ENCODE measurements at places on chromosomes 1 and 21.

DNA sequence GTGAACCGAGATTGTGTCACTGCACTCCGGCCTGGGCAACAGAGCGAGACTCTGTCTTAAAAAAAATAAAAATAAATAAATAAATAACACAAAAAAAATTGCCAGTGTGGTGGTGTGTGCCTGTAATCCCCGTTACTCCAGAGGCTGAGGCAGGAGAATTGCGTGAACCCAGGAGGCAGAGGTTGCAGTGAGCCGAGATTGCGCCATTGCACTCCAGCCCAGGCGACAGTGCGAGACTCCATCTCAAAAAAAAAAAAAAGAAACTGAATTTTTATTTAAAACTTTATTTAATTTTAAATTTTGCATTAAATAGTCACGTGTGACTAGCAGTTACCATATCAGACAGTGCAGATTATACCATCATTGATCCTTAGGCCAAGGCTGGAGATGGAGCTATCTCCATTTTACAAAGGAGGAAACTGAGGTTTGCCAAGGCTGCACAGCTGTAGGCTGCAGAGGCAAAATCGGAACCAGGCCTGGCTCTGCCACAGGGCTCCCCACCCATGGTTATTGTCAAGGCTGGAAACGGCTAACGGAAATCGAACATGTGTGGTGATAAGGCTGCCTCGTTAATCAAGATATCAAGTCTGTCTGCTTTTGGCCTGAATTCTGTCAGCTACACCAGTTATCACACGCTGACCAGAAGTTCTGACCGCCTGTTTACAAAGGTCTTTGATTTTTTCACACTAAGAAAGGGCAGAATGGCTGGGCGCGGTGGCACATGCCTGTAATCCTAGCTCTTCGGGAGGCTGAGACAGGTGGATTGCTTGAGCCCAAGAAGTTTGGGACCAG, 20.5 kb downstream of the HSPG2 start:
- DNase-seq: no peak

GRCh38 chr1:25477448-25478034, 46.8 kb downstream of the MACO1 start:
- no peak for DNase-seq

DNA sequence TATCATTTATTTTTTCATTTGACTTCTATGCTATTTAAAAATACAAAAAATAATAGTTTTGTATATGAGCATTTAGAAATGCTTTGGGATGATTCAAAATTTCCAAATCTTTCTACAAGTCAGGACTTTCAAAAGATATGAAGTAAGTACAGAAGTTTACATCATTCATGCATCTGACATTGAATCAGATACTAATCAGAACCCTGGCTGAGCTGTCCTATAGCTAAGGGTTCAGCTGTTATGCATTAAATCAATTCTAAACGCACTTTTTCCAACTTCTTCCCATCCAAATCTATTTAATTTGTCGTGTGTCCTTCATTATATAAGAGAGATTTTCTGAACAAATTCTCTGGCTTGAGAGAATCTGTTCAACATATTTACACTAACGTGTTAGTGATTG, 779.4 kb downstream of the LTN1 start:
- DNase-seq: no peak

- no peak for DNase-seq
These were observed 971 bp upstream of the RNF2 start for GRCh38 chr1:185044387-185044786.

GRCh38 chr1:82065916-82066315, 265.2 kb downstream of the ADGRL2 start:
- no peak for DNase-seq

- no peak for DNase-seq
These were observed 1.4 kb downstream of the ADORA1 start for GRCh38 chr1:203128716-203129500.

DNA sequence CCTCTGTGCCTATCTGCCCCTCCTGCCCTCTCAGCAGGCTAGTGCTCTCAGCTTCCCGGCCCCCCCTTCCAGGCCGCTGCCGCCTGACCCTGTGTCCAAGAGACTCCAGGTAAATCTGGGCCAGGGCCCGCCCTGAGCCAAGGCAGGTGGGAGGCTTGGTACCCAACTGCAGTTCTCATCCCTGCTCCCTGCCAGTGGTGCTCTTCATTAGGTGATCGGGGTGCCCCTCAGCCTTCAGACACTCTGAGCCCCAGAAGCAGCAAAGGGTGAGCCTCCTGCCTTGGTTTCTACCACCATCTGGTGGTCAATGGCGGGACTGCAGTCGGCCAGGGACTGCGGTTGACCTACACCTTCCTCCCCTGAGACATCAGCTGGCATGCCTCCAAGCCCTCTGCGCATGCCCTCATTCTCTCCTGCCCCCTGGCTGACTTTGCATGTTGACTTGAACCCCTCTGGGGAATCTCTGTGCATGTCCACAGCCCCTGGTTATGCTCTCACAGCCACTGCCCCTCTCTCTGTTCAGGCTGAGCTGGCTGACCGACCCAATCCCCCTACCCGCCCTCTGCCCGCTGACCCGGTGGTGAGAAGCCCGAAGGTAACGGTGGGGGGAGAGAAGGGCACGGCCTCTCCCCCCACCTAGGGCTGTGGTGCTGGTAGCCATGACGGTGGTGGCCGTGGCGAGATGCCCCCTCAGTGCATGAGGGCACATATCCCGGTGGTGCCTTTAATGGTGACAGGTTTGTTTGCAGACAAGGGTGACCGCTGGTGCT, 2.0 kb upstream of the EFNA4 start:
- DNase-seq: no peak

DNA sequence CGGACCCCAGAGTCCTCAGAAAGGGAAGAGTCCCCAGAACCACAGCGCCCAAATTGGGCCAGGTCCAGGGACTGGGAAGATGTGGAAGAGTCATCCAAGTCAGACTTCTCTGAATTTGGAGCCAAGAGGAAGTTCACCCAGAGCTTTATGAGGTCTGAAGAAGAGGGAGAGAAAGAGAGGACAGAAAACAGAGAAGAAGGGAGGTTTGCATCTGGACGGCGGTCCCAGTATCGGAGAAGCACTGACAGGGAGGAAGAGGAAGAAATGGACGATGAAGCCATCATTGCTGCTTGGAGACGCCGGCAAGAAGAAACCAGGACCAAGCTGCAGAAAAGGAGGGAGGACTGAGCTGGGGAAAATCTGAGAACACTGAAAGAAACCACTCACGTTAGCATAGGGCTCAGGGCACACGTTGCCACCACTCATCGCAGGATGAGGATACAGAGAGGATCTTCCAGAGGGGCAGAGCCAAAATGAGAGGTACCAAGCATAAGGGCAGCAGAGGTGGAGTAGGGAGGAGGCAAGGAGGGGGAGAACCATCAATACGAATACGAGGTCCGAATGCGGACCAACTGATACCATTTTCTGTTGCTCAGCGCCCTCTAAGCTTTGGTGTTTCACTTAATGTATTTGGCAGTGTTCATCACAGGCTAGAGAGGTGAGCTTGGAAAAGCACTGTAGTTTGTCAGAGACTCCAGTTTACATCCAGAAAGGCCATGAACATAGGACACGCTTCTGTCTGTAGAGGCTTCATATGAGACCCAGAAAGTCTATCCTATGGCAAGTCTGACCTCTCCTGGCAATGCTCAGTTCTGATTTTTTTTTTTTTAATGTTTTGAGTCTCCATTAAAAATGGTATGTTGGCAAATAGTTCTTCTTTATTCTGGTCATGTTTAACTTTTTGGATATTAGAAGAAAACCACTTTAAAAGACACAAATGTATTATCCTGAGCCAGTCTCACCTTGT, 34.7 kb downstream of the STYXL2 start:
- DNase-seq: no peak

DNA sequence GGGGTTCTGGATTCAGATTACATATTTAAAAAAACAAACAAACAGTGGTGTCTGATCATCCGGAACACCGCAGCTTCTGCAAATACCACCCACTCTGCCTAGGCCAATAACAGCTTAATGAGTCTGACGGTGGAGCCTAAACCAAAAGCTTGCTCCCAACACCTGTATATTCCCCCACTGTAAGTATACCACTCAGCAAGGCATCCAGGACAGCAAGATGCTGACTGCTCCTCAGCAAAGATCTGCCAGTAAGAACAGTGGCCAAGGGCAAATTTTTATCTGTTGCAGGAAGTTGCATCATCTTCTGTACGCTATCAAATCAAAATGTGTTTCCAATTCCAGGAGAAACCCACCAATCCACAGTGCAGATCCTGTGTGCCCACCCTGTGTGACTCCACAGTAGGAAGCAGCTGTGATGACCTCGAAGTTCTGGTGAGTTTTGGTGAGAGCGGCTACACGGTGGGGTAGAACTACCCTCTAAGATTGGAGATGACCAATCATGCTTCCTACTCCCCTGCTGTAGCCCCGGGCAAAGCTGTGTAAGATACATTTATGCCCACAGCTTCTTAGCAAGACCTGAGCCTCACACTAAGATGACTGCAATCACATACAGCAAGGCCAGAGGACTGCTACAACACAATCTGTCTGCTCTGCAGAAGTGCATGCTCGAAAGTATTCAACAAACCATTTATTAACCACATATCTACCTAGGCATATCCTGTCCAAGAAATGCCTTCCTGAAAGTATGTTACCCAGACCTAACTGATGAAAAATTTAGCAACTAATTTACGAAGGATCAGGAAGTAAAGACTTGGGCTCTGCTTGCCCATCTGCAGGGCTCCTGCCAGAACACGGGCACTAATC, 30.5 kb downstream of the SIPA1L2 start:
- DNase-seq: no peak

GRCh38 chr1:154911691-154912550, 24.6 kb downstream of the PMVK start:
- DNase-seq: no peak

DNA sequence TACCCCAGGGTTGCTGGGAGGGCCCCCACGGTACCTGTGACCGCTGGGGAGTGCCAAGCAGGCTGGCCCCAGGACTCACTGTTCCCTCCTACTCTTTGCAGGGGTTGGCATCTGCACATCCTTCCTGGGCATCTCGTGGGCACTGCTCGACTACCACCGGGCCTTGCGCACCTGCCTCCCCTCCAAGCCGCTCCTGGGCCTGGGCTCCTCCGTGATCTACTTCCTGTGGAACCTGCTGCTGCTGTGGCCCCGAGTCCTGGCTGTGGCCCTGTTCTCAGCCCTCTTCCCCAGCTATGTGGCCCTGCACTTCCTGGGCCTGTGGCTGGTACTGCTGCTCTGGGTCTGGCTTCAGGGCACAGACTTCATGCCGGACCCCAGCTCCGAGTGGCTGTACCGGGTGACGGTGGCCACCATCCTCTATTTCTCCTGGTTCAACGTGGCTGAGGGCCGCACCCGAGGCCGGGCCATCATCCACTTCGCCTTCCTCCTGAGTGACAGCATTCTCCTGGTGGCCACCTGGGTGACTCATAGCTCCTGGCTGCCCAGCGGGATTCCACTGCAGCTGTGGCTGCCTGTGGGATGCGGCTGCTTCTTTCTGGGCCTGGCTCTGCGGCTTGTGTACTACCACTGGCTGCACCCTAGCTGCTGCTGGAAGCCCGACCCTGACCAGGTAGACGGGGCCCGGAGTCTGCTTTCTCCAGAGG, 6.8 kb downstream of the XKR8 start:
- no peak for DNase-seq

DNA sequence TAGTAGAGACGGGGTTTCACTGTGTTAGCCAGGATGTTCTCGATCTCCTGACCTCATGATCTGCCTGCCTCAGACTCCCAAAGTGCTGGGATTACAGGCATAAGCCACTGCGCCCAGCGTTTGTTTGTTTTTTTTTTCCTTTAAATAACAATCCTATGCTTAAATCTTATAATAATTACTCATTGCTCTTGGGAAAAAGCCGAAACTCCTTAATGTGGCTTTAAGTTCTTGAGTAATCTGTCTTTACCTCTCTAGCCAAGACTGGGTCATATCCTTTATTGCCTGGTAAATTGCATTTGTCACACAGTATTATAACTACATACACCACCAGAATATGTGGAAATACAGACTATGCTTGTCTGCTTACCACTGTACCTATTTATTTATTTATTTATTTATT, 97.1 kb downstream of the MACF1 start:
- no peak for DNase-seq

DNA sequence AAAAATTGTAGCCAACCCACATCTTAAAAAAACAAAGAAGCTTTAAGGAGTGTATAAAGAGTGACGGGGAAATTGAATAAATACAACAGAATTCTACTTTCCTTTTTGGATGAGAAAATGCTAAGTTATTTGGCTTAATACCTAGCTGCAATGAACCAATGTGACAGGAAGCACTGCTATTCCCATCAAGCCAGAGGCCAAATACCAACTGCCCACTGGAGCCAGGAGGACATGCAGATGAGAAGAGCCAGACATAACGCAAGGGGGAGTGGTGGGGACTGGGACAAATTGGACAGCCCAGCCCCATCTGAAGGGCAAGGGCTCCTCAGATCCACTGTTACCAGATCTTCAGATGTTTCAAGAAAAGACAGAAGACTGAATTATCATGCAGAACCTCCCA, 25.7 kb downstream of the DNAJC11 start:
- DNase-seq: no peak

DNA sequence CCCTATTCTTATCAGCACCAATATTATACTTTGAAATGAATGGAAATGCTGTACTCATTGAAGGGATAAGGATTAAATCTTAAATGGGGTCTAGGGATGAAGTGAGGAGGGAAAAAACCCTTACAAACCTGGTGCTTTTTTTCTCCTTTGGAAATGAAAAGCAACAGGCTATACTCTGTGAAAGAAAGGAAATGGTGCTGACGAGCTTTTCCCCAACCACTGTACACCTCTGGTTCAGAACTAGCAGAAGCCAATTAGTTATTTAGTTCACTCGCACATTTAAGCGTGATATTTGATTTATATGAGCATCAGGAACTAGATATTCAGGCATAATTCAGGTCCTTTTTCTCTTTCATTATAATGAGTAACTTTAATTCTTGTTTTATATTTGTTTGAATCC, 74.5 kb upstream of the S1PR1 start:
- DNase-seq: no peak

DNA sequence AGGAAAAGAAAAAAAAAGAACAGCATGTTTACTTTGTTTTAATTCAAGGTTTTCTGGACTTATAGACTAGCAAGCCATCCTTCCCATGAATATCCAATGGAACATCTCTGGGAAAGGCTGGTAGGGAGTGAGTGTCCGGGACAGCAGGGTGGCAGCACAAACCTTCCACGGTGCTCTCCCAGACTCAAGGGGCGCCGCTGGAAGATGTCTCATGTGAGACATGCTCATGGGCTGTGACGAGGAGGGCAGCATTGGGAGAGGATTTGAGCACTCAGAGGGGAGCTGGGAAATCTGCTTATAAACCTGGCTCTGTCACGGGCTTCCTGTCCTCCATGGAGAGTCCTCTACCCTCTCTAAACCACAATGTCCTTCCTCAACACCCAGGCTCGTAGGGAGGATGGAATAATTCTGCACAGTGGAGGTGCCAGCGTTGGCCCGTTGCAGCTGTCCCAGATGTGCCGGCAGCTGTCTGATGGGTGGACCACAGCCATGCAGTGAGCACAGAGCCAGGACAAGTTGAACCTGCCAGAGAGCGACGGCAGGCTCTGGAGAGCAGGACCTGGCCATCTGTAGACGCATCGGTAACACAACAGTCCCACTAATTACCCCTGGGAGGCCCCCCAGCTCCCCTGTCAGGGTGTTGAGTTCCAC, 100.1 kb upstream of the IGSF21 start:
- DNase-seq: no peak
